NCI-H748 treated with DMSO at 0.1 percent for 48 hours (cell line): ENCODE measurements at places on chromosomes 6 and 20.

- DNase-seq: no peak
These were observed 7.3 kb downstream of the RAB32 start for GRCh38 chr6:146550911-146551310.

- no peak for DNase-seq
These were observed 184.7 kb upstream of the RALGAPA2 start for GRCh38 chr20:20897145-20897544.

DNA sequence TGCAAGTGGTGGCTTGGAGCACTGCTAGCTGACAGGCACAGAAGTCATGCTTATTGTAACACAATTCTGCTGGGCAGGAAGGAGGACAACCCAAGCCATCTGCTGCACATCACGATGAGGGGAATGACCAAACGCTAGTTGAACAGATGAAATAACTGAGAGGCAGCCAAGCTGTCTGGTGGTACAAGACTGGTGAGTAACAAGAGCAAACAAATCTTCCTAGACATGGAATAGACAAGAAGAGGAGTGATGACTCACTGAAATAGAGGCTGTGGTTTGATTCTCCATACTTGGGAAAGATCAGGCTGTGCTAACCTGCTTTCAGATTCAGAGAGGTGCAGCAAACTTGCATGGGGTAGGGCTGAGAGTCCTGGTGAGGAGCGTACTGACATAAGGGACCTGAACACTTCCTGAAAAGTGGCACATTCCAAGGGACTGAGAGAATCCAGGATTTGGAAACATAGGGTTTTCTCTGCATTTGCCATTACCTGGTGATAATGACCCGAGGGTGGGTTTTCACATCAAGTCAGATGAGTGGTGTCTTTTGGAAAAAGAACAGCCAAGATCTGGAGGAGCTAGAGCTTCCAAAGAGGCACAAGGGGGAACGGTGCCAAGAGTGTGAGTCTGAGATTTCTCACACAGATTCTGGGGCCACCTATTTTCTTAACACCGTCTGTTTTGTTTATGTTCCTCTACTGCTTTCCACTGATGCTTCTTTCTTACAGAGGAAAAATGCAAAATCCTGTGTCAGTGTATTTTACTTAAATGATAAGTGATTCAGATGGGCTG, 60.0 kb downstream of the PRL start:
- DNase-seq: no peak

- DNase-seq: peak; percentile 61
These were observed 127.5 kb downstream of the PKHD1 start for GRCh38 chr6:51959744-51960383.

- DNase-seq: no peak
These were observed 399.8 kb upstream of the MAN1A1 start for GRCh38 chr6:119749335-119749734.

DNA sequence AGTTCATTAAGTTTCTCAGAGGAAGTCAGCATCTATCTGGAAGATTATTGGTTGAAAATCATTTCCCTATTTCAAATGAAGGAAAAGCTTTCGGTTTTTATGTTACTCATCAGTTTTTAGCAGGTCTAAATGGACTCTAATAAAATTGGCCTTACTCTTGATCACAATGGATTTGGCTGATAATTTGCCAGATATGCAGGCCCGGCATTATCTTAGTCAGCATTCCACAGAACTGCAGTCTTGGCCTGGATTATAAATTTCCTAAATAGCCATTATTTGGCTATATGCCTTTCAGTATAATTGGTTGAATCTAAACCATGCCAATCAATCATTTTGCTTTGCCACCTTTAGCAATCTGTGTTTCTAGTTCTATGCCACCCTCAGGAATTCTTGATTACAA, 91.7 kb upstream of the KCNQ5 start:
- no peak for DNase-seq

DNA sequence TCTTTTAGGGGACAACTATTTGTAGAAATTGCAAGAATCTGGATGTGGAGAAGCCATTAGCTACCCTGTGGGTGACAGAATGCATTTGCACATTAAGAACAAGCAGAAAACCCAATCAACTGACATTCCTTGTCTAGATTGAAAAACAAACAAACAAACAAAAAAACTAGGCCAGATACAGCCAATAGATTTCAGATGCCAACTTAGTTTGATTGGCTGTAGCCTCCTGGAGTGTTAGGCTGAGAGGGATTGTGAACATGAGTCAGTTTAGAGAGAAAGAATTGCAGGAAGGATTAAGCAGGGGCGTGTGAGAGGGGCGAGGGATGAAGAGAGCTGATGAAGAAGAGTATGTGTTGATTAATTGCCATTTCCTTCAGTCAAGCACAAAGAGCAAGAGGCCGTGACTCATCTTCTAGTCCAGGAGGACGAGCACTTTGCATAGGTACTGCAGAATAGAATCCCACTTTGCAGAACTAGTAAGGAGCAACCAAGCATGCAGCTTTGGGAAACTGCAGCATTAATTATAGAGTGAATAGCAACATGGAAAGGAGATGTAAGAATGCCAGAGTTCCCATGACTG, 188.0 kb upstream of the RAB32 start:
- DNase-seq: no peak

- no peak for DNase-seq
These were observed 340.5 kb upstream of the PRDM1 start for GRCh38 chr6:105745464-105746129.

DNA sequence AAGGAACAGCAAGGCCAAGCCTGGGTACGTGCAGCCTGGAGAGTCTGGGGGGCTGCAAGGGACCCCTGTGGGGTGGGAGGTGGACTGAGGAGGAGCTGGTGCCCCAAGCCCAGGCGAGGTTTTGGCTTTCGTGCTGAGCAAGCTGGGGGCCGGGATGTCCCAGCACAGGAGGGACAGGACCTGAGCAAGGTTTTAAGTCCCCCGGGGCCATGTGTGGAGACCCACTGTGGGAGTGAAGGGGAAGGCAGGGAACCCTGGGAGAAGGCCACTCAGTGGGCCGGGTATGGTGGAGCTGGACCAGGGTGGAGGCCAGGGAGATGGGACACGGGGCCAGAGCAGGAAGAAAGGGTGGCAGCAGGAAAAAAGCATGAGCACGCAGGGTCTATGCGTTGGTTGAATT, 419.2 kb upstream of the SULF2 start:
- no peak for DNase-seq

GRCh38 chr6:42482174-42482573, 30.4 kb upstream of the TRERF1 start:
- peak; percentile 26 for DNase-seq

- DNase-seq: no peak
These were observed 29.2 kb downstream of the ISM1 start for GRCh38 chr20:13250251-13250650.

DNA sequence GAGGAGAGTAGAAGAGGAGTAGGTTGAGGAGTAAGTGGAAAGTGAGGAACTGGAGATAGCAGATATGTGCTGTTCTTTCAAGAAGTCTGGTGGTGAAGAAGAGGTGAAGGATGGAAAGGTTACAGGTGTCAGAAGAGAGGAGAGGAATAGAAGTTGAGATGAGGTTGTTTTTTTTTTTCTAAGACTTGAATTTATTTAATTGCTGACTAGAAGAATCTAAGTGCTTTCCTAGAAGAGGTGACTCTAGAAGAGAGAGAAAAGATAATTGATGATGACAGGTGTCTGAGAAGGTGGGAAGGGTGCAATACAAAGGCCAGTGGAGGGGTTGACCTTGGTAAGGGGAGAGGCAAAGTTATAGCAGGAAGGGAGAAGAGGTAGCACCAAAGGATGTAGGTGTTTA, 25.6 kb downstream of the NDUFAF5 start:
- no peak for DNase-seq

DNA sequence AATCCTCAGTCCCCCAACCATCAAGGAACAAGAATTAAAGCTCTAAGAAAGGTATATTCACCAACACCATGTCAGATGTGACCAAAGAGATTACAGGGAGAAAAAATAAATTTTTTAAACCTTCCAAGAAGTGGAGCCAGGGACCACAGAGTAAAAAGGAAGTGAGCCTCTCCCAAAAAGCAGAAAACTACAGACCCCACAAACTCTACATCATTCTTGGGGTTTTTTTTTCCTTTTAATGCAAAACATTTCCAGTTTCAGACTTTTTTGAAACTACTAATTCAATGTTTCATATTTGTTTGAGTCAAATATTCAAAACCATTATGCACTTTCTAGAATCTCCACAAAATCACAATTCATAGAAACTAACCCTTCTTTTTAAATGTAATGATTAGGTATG, 6.8 kb upstream of the IL17F start:
- no peak for DNase-seq

- no peak for DNase-seq
These were observed 91.3 kb upstream of the MAP3K7 start for GRCh38 chr6:90678049-90678779.

- DNase-seq: no peak
These were observed 5.9 kb upstream of the SERINC3 start for GRCh38 chr20:44527716-44528199.

DNA sequence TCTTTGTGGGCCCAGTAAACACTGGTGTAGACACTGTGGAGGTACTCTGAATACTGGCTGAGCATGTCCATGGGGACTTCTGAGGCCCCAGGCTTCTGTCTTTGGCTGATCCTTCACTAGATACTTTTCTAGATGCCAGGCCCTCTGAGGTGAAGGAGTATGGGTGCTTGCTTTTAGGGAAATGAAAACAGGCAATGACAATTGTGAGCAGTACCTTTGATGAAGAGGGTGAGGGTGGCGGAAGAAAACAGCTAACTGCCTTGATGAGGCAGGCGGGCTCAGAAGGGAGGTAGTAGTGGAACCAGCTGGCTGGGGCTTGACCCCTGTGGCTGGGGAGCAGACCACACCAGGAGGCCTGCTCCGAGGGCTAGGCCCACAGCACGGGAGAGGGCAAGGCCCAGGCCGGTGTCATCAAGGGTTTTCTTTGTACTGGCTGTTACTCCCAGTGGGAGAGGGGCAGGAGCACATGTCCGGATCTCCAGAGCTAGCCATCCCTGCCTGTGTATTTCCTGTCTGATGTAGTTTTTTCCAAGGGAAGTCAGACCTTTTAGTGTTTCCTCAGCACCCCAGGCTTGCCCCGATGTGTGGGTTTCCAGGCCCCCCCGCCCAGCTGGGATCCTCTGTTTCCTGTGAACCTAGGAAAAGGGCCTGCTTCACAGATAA, 3.9 kb downstream of the PLCG1 start:
- DNase-seq: no peak

- no peak for DNase-seq
These were observed 12.7 kb downstream of the DEF6 start for GRCh38 chr6:35310265-35310831.

DNA sequence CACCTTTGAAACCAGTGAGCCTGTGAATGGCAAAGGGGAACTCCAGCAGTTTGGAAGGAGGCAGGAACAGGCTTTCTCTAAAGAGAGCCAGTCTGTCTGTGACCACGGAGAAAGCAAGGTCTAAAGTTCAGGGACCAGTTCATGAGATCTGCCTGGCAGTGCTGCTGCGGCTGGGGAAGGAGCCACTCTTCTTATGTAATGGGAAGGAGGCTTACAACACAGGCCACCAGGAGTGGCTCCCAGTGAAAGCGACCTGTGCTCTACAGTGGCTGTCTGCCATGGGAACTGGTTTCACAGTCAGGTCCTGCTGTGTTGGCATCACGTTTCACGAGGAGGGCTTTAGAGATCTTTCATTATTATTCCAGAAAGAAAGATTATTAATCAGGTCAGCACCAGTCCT, 291.9 kb upstream of the PRDM1 start:
- DNase-seq: no peak

DNA sequence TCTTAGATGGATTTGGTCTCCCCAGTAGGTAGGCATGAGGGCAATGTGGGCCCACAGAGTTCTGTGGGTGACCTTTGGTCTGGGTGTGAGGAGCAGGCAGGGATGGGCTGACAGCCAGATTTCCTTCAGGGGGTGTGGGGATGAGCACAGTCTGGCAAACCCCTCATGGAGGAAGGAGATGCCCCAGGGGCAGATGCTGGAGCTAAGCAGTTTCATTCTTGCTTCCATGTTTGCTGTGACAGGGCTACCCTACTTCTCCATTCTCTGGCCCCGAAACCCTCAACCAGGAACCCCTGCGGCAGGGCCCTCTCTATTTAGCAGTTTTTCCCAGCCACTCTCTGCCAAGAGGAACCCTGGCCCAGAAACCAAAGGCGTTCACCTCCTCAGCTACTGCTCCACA, 40.4 kb downstream of the GCLC start:
- no peak for DNase-seq

GRCh38 chr6:142846883-142847287, 98.1 kb downstream of the HIVEP2 start:
- DNase-seq: no peak

DNA sequence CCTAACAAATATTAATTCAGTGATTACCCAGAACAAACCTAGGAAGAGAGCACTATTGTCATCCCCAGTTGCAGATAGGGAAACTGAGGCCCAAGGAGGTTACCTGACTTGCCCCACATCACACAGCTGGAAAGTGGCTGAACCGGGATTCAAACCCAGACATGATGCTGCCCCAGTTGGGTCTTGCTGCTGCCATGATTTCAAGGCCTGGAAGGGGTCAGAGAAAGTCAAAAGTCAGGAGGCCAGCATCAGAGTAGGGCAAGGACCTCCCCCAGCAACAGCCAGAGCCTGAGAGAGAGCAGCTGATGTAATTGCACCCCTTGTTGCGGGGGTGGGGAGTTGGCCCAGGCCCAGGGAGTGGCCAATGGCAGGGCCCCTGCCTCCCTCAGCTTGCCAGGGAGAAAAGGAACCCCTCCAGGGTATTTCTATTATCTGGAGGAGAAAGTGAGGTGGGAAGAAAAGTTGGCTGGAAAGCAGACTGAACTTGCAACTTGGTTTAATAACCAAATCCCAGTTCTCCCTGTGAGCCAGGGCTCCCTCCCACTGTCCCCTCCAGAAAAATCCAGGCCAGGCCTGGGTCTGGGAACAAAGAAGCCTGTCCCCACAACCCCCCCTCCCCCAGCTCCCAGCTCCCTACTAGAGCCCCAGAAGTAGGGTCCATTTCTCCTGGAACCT, 83.6 kb downstream of the MRPL14 start:
- no peak for DNase-seq

GRCh38 chr6:144768551-144769075, 483.5 kb downstream of the UTRN start:
- no peak for DNase-seq

DNA sequence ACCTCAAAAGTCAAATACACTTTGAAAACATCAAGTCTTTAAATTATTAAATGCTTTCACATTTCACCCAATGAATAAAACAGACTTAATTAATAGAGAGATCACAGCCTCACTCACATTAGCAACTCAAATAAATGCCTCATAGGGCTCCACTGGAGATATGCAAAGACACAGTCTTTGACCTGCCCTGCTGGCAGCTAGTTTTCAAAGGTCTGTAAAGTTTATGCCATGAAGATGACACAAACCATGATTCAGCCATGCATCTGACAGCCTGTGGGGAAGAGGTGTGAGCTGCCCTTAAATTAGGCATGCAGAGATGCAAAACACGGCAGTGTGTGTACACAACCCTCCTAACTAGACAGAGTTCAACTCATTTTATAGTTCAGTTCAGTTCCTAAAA, 83.6 kb downstream of the PAK5 start:
- no peak for DNase-seq

DNA sequence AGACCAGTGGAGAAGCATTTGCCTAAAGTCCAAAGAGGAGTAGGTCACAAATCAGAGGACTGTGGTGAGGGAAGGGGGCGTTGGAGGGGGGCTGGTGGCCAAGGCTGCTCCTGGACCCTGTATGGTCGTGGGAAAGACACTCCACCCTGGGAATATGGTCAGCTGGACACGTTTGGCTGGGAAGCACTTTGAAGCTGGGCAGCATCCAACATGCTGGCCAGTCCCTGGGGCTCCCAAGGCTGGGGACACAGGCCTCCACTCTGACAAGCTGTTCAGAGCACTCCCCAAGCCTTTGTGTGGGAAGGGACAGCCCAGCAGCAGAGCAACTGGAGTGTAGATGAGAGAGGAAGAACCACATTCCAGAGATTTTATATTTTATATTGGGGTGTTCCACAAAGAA, 203.2 kb downstream of the ANKRD60 start:
- no peak for DNase-seq

- DNase-seq: no peak
These were observed 165.1 kb downstream of the GJA1 start for GRCh38 chr6:121600389-121601168.
